ENCODE measurements at places on chromosomes 16 and 17.

GRCh38 chr17:80459234-80459633 is 17.2 kb downstream of the NPTX1 start:
- DNase-seq = no peak

- no peak for DNase-seq
Observed at GRCh38 chr17:27569257-27569722, 61.7 kb upstream of the LGALS9 start.

DNA sequence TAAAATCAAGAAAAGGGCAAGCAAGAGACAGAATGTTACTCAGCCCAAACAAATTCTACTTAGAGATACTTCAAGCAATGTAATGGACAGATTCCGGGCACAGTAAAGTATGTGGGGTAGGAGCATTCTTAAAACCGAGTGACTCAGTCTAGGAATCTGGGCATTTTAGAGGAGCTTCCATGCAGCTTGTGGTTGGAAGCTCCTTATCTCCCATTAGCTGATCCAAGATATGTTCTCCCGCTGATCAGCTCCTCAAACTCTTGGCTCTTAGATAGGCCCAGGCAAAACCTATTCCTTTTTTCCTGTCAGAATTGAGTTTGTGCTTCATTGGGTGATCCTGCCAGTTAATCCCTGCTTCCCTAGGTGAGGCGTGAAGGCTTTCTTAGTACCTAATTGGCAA is 303.3 kb downstream of the CEP112 start:
- DNase-seq = no peak

GRCh38 chr17:40564883-40565768 is at the start of gene CCR7:
Gene CCR7 (minus strand): TSS chr17:40565472. CDS start chr17:40565409, 63 bp downstream.
- DNase-seq = no peak

DNA sequence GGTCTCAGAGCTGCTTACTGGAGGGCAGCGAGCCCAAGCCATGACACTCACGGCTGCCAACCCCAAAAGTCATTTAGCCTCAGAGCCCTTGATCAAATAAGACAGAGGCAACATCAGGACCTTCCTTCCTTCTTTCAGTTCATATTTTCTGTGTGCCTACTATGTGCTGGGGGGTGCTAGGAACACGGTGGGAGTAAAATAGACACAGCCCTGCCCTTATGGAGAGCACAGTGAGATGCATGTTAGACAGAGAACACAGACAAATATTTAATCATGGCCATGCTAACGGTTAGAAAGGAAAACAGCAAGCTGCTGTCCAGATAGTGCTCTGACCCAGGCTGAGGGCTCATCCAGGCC is 4.5 kb upstream of the BRD7 start:
- DNase-seq = no peak

Measured in NCI-H1930 (cell line).